ENCODE measurements at places on chromosomes 3 and 15.

GRCh38 chr15:74869726-74870407 is 3.3 kb downstream of the SCAMP2 start:
- DNase-seq, result no peak

DNA sequence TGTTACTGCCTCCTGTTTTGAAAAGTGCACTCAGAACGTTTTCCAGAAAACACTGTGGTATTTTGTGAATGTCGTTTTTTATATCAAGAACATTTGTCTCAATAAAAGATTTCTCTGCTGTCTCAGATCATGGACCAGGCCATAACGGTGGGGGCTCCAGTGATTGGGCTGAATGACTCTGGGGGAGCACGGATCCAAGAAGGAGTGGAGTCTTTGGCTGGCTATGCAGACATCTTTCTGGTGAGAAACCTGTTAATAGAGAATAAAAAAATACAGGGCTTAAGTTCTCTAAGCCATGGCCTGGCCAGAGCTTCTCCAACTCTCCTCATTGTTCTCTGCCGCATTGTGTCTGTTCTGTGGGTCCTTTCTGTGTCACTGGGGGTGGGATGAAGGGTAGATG is 11.7 kb downstream of the PCCB start:
- no peak for DNase-seq

- DNase-seq, result no peak
These were observed 563.5 kb upstream of the TBL1XR1 start for GRCh38 chr3:177760803-177761202.

- no peak for DNase-seq
These were observed 555.5 kb upstream of the CFAP20DC start for GRCh38 chr3:59605318-59605717.
